Tibial nerve (tissue), 4 donors: ENCODE measurements at places on chromosomes 11 and 22. TPM values are rescaled to one million over a fixed set of nuclear protein-coding genes. Genes with fewer than 3 reads are reported as not detected.

GRCh38 chr11:1346669-1347390, 37.4 kb upstream of the TOLLIP start:
- H3K4me1 ChIP-seq: no peaks in the 10 kb centered on the region
- H3K4me3 ChIP-seq: no peak overlapping the region
- H3K36me3 ChIP-seq: no peaks in the 10 kb centered on the region
- no peak for DNase-seq
- no peak overlapping the region for H3K27ac ChIP-seq

DNA sequence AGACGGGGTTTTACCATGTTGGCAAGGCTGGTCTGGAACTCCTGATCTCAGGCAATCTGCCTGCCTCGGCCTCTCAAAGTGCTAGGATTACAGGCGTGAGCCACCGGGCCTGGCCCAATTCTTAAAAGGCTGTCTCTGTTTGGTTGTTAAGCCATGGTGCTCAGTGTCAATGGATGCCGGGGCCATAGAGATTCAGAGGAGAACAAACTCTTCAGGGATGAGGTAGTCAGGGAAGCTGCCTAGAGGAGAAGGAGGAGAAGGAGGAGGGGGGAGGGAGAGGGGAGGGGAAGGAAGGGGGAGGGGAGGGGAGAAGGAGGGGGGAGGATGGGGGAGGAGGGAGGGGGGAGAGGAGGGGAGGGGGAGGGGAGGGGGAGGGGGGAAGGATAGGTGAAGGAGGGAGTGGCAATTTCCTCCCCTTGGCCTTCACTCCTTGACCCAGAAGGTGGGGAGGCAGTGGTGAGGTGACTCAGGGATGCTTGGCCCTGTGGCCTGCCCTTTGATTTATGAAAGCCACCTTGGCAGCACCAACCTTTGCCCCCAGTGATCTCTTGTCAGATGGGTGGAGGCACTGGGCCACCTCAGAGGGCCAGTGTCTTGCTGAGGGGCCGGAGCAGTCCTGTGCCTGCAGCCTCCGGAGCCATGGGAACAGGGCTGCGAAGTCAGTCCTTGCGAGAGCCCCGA, at the start of gene C11orf86:
TSS of gene C11orf86 (plus strand) at position 581 of the 681 bp plus-strand sequence. CDS start at position 640, 59 bp downstream.
- H3K4me1 ChIP-seq: peaks cover 10% of the 10 kb centered on the region
- no peak within 1 kb of the TSS for H3K4me3 ChIP-seq
- no peaks in the 10 kb centered on the region for H3K36me3 ChIP-seq
- no peaks in the 10 kb centered on the region for H3K27me3 ChIP-seq
- no peak for DNase-seq

Gene RPL3
- total RNA-seq: 1,869 TPM

- no peak for DNase-seq
- H3K27me3 ChIP-seq: no peaks in the 10 kb centered on the region
- H3K4me3 ChIP-seq: no peak overlapping the region
- no peaks in the 10 kb centered on the region for H3K4me1 ChIP-seq
- no peak overlapping the region for H3K27ac ChIP-seq
- H3K36me3 ChIP-seq: no peaks in the 10 kb centered on the region
These were observed 98.1 kb downstream of the RNF169 start for GRCh38 chr11:74846770-74847169.

DNA sequence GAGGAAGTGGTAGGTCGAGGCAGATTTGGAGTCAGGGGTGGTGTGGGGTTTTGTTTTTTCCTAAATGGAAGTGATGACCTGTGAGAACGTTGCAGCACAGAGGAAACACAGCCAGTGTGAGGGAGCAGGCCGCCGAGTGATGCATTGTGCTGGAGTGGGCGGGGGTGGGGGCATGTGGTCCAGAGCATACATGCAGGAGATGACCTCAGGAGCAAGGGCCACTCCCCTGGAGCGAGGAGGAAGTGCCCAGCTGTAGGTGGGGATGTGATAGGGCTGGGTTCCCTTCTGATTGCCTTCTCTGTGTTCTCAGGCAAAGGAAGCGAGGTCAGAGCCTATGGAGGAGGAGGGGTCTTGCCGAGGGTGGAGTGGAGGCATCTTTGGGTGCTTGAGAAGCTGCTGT, 81.4 kb downstream of the PPP6R3 start:
- H3K36me3 ChIP-seq: peaks cover 35% of the 10 kb centered on the region
- no peaks in the 10 kb centered on the region for H3K27me3 ChIP-seq
- H3K4me1 ChIP-seq: peaks cover 21% of the 10 kb centered on the region
- H3K27ac ChIP-seq: no peak overlapping the region
- no peak overlapping the region for H3K4me3 ChIP-seq

DNA sequence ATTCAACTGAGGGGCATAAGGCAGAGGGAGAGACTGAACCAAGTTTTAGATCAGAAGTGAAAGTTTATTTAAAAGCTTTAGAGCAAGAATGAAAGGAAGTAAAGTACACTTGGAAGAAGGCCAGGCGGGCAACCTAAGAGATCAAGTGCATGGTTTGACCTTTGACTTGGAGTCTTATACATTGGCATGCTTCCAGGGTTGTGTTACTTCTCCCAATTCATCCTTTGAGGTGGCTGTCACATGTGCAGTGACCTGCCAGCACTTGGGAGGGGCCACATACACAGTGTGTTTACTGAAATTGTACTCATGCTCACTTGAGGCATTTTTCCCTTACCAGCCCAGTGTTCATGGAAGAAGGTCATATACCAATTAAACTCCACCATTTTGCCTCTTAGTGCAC, 30.4 kb downstream of the CYP2R1 start:
- no peaks in the 10 kb centered on the region for H3K36me3 ChIP-seq
- H3K4me1 ChIP-seq: no peaks in the 10 kb centered on the region
- H3K27ac ChIP-seq: no peak overlapping the region

DNA sequence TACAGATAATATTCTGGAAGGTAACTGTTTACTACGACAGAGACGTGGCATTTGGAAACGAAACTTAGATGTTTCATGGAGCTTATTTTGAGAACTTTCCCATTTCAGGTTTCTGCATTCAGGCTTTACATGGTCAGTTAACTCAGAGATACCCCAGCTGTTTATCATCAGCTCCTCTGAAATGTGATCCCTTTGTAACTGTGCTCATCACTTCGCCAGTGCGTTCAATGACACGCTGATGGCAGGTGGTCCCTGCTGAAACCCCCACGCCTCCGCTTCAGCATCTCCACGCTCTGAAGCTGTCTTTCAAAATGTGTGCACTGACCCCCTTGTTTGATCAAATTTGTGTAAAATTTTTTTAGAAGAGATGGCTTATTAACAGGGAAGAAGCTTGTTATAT, 30.5 kb downstream of the ALG12 start:
- H3K27ac ChIP-seq: no peak overlapping the region
- peaks cover 4% of the 10 kb centered on the region for H3K36me3 ChIP-seq
- no peaks in the 10 kb centered on the region for H3K27me3 ChIP-seq
- no peak for DNase-seq

- no peak for DNase-seq
- peaks cover 20% of the 10 kb centered on the region for H3K36me3 ChIP-seq
These were observed 12.2 kb downstream of the ALKBH3 start for GRCh38 chr11:43892851-43893250.

DNA sequence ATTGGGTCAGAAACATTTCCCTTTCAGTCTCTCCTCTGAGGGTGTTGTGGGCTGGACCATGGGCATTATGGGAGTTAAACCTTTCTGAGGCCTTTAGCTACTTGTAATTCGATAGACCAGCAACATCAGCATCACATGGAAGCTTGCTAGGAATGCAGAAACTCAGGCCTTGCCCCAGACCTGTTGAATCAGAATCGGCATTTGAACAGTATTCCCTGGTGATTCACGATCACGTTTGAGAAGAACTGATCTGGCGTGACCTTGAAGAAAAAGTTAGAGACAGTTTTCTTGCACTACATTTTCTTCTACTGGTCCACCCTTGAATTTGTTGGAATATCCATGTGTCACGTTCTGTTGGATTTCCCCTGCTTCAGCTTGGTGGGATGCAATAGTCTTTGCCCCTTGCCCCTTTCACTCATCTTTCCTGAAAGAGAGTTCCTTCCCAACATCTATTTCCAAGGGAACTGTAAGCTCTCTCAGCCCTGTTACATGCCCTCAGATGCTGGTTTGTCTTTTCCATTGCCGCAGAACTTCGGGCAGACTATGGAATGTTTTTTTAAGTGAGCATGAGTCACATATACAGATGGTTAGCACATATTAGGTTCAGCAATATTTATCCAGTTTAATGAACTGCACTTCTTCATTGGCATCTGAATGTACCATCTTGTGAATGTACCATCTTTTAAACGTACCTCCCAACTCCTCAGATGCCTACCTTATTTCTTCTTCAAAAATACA, 23.9 kb downstream of the EHF start:
- no peak for DNase-seq
- H3K27ac ChIP-seq: no peak overlapping the region
- no peaks in the 10 kb centered on the region for H3K27me3 ChIP-seq
- H3K4me1 ChIP-seq: no peaks in the 10 kb centered on the region
- no peaks in the 10 kb centered on the region for H3K36me3 ChIP-seq
- H3K4me3 ChIP-seq: no peak overlapping the region

- H3K36me3 ChIP-seq: no peaks in the 10 kb centered on the region
- no peak for DNase-seq
- H3K4me3 ChIP-seq: no peak overlapping the region
- H3K27ac ChIP-seq: no peak overlapping the region
These were observed 217.6 kb upstream of the CARD18 start for GRCh38 chr11:105357146-105357545.

DNA sequence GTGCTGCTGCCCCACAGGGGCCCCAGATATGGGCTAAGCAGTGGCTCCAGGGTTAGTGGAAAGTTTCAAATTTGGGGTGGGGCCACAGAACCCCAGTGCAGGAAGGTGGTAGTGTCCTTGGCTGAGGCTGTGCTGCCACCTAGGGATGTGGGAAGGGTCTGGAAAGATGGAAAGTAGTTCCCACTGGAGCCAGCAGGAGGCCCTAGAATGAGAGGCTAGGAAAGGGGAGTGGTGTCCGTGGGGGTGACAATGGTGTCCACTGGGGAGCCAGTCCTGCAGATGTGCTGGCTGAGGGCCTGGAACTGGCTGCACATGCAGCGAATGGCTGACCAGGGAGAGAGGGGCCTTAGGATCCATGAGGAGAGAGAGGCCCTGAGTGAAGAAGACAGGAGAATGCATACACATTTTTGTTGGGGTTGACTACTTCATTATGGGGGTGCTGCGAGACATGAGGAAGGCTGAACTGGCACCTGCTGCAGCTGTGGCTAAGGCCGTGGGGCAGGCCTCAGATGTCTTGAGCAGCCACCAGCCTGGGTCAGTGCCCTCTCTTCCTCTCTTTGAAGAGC, 21.1 kb downstream of the RFPL3 start:
- H3K36me3 ChIP-seq: no peaks in the 10 kb centered on the region
- no peak overlapping the region for H3K4me3 ChIP-seq
- no peaks in the 10 kb centered on the region for H3K27me3 ChIP-seq
- no peak for DNase-seq
- no peak overlapping the region for H3K27ac ChIP-seq

- H3K27me3 ChIP-seq: peaks cover 99% of the 10 kb centered on the region
- no peak within 1 kb of the TSS for H3K4me3 ChIP-seq
- H3K4me1 ChIP-seq: peaks cover 10% of the 10 kb centered on the region
- no peak for DNase-seq
- H3K36me3 ChIP-seq: no peaks in the 10 kb centered on the region
These were observed at the start of gene PDE2A for GRCh38 chr11:72673943-72674828. Gene PDE2A, minus strand, starts transcription at chr11:72674422. Its CDS starts 215 bp downstream, at chr11:72674207.

- no peak overlapping the region for H3K27ac ChIP-seq
- peaks cover 26% of the 10 kb centered on the region for H3K4me1 ChIP-seq
- H3K36me3 ChIP-seq: no peaks in the 10 kb centered on the region
- H3K4me3 ChIP-seq: no peak overlapping the region
- DNase-seq: no peak
- no peaks in the 10 kb centered on the region for H3K27me3 ChIP-seq
These were observed 21.5 kb downstream of the PLEKHB1 start for GRCh38 chr11:73667891-73668290.

- no peaks in the 10 kb centered on the region for H3K4me1 ChIP-seq
- H3K4me3 ChIP-seq: no peak overlapping the region
- peak overlapping the region; percentile 24 for H3K27ac ChIP-seq
- no peaks in the 10 kb centered on the region for H3K36me3 ChIP-seq
- no peaks in the 10 kb centered on the region for H3K27me3 ChIP-seq
- DNase-seq: no peak
These were observed 55.4 kb downstream of the PLEKHA7 start for GRCh38 chr11:16958833-16959232.

- peak; percentile 52 for DNase-seq
- H3K36me3 ChIP-seq: no peaks in the 10 kb centered on the region
- H3K4me3 ChIP-seq: no peak overlapping the region
- H3K27ac ChIP-seq: no peak overlapping the region
- H3K27me3 ChIP-seq: no peaks in the 10 kb centered on the region
These were observed 555.8 kb downstream of the BUD13 start for GRCh38 chr11:116217006-116217405.

- H3K27ac ChIP-seq: no peak overlapping the region
- H3K4me1 ChIP-seq: no peaks in the 10 kb centered on the region
- no peaks in the 10 kb centered on the region for H3K27me3 ChIP-seq
- DNase-seq: no peak
These were observed 54.2 kb upstream of the TTLL12 start for GRCh38 chr22:43241138-43241597.

GRCh38 chr11:58121096-58121495, 4.2 kb downstream of the OR9I1 start:
- H3K4me1 ChIP-seq: no peaks in the 10 kb centered on the region
- H3K4me3 ChIP-seq: no peak overlapping the region
- H3K36me3 ChIP-seq: no peaks in the 10 kb centered on the region
- no peaks in the 10 kb centered on the region for H3K27me3 ChIP-seq
- DNase-seq: no peak

DNA sequence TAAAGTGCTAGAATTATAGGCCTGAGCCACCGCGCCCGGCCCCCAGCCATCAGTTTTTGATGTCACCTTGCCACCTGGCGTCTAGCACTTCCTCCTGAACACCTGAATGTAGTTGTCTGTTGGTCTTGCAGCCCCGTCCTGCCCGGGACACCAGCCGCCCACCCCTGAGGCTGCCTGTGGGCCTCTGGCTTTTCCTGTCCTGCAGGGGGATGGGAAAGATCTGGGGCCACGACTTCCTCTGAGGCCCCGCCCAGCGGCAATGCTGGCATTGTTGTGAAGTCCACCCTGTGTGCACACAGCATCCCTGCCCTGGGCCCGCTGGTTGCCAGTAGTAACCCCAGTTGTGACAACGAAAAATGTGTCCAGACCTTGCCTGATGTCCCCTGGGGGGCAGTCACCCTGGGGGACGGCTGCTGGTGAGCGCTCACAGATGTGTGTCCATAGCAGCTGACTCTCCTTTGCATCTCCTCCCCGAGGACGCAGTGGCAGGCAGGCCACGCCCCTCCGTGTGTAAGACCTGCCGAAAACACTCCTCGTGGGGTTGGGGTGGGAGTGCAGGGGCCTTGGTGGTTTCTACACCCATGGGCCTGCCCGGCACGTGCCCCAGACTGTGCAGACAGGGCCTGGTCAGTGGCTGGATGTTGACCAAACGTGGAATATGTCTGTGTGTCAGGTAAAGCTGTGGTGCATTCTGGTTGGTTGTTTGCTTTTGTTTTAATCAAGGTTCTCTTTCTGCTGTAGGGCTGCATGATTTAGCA, 6.8 kb downstream of the SELENOO start:
- H3K27ac ChIP-seq: no peak overlapping the region
- no peak for DNase-seq
- peaks cover 4% of the 10 kb centered on the region for H3K36me3 ChIP-seq
- no peaks in the 10 kb centered on the region for H3K4me1 ChIP-seq

Gene MAPK8IP1
- 165 TPM for total RNA-seq

- peaks cover 61% of the 10 kb centered on the region for H3K4me1 ChIP-seq
- peak overlapping the region; percentile 98 for H3K27ac ChIP-seq
- no peaks in the 10 kb centered on the region for H3K27me3 ChIP-seq
- H3K4me3 ChIP-seq: peak overlapping the region; percentile 51
- no peaks in the 10 kb centered on the region for H3K36me3 ChIP-seq
These were observed 19.5 kb downstream of the CRELD2 start for GRCh38 chr22:49937758-49938564.
